ENCODE measurements at places on chromosomes 2 and 18.

- no peak for DNase-seq
These were observed 161.2 kb downstream of the GLI2 start for GRCh38 chr2:120896901-120897300.

- DNase-seq: no peak
These were observed 408.2 kb upstream of the HS6ST1 start for GRCh38 chr2:128726911-128727310.

GRCh38 chr2:215845839-215846586, 167.3 kb downstream of the MREG start:
- no peak for DNase-seq

- no peak for DNase-seq
These were observed 7.7 kb downstream of the HJURP start for GRCh38 chr2:233846387-233847247.

DNA sequence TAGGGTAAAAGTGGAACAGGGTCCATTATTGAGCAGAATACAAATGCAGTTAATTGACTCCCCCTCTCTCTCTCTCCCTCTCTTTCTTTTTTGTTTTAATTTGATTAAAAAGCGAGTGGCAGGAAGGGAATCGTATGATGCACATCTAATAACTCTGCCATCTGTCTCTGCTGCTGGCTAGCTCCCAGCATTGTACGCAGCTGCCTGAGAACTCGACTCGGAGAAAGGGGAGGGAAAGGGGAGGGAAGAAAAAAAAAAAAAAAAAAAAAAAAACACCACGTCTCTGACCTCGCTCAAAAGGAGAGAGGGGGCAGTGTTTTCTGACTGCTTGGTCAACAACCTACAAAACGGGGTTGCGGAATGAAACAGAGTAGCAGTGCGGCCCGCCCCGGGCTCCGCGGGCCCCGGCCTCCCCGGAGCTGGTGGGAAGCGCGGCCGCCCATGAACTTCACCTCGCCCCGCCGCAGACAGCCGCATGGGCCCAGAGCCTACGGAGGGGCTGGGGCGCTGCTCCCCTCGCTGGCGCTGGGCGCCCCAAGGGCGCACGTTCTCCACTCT, 265.7 kb downstream of the TCF4 start:
- DNase-seq: peak; percentile 94

All from HFFc6 (cell line).